Psoas muscle (tissue), 8 donors: ENCODE measurements at places on chromosomes 5 and 9. TPM values are rescaled to one million over a fixed set of nuclear protein-coding genes. Genes with fewer than 3 reads are reported as not detected.

GRCh38 chr5:96324708-96325107 is 108.3 kb downstream of the PCSK1 start:
- no peak for DNase-seq

DNA sequence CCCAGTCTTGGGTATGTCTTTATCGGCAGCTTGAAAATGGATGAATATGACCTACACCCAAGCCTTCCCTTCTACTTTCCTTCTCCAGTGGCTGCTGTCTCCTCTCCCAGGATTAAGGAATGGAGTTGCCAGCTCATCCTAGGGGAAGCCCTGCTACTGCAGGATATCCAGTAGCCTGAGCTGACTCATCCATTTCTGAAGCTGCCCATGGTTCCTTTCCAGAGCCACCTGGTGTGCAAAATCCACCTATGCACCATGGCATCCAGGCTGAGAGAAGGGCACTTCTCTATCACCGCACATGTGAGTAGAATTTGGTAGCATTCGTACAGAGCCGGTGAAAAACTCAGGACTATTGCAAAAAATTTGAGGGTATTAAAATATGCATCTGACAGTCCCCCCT is 290.8 kb downstream of the YTHDC2 start:
- no peak for DNase-seq

DNA sequence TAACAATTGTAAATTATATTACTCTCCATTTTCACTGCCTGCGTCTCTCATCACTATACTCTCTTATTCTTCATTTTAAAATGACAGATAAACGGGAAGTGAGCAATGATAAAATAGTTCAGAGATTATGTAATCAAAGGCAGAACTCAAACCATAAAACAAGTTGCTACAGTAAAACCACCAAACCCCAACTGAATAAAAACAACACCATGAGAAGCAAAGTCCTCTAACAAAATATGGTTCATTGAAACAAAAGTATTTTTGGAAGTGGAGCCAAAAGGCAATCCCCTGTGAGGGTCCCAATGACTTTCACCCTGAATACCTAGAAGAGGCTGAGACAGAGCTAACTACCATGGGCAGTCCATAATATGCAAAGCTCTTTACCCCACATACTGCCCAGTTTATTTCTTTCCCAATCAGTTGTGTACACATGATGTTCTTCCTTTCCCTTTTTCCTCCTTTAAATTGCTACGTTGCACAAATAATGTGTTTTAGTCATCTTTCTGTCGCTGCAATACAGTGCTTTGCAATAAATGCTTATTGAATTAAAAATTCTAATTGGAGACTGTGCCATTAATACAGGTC is 64.0 kb upstream of the PTGER4 start:
- DNase-seq, result no peak

The MYMK gene
- 0.60 TPM for polyA plus RNA-seq

The TYRP1 gene
- 0.31 TPM for polyA plus RNA-seq

The SH3GLB2 gene
- polyA plus RNA-seq, result 22.2 TPM
